ENCODE measurements at places on chromosomes 4 and X.

DNA sequence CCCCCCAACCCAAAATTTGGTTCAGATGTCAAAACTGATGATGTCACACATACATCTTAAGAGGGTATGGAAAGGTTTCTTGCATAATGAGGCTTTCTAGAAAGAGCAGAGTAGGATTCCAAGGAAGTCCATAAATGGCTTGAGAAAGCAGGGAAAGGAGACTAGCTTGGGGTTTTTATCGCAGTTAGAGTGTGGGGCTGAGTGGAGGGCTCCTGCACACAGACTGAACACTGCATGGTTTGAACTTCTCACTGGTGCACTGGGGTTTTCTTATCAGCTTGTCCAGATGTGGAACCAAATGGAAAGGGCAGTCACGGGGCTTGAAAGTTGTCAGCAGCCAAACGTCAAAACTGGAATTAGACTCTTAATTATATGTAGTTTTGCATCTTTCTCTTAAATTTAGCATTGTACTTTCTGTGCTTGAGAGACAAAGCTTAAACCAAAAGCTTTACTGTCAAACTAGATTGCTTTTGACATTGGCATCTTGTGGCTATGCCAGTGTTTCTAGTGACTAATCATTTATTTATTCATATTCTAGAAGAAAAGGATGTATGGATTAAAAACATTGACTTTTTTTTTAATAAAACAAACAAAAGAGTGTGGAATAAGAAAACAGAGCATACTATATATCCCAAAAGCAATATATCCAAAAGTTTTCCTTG is 78.3 kb upstream of the STIM2 start:
- DNase-seq, result no peak

DNA sequence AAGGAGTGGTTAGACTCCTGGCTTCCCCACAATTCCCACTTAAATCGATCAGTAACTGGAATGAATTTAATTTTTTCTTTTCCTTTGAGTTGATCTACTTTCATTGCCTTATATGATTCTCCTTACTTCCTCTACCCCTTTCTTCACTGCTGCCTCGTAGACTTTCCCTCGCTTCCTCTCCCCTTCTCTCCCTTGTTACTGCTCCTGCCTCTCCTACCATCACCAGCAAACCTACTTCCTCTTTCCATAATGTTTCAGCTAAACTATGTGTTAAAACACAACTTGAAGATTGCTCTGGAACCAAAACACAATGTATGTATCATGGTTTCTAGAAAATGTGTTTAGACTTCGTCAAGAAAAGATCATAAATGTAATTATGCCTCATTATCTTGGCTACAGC is 132.0 kb upstream of the TET2 start:
- no peak for DNase-seq

GRCh38 chr4:92529510-92529909 is 225.7 kb downstream of the GRID2 start:
- DNase-seq, result no peak

DNA sequence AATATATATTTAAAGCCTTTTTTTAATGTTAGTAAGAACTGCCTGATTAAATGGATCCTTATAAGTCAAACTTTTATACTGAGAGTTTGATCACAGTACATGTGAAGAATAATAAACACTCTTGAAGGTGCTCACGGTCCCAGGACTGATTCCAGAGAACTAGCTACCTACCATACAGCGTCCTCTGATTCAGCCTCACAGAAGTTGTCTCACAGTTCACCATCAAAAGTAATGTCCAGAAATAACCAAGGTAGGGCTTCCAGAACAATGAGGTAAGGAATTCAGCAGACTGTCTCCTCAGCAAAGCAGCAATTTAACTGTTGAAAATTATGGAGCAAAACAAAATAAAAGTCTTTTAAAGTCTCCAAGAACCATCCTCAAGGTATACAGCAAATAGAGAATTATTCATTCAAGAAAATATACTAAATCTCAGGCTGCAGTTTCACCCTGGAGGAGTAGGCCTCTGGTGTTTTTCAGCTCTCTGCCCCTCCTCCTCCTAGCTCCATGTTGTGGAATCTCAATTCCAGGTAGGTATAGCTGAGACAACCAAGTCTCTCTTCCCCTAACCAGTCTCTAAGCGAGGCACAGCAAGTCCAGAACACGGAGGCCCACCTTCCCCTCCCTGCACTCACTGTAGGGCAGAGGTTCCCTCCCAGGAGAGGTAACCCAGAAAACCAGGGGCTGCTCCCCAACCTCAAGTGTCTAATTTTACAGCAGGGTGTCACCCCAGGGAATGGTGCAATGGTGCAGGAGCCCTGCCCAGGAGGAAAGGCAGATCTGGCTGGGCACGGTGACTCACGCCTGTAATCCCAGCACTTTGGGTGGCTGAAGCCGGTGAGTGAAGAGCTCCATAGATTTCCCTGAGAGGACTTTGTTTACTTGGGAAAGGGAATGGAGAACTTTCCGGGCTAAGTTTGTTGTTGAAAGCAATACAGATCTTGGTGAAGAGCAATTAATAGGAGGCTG is 28.6 kb downstream of the FAM241A start:
- no peak for DNase-seq

- peak; percentile 23 for DNase-seq
These were observed 39.4 kb downstream of the PPM1K start for GRCh38 chr4:88244816-88245579.

- no peak for DNase-seq
These were observed 79.9 kb upstream of the ATOH1 start for GRCh38 chr4:93748373-93749291.

DNA sequence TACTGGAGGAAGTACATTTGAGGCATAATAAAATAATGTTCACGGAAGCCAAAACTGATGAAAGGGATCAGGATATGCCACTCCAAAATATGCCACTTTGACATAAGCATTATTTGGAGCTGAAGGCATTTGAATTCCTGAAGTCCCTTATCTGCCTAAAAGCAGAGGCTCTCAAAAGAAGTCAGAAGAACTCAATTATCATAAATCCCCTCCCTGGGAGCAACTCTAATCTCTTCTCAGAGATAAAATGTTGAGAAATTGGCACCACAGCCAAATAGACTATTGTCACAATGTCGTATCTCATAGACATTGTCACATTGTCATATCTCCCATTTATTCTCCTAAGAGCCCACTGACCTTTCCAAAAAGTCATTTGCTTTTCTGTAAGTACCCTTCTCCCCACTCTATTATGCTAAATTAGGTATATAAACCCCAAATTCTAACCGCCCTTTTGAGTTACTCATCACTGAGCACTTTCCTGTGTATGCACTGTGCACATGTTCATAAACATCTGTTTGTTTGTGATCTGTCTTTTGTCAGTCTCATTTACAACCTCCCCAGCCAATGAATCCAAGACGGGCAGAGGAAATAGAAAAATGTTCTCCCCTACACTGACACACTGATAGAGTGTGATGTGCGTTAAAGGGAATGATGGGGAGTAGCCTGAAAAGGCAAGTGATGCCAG is 78.5 kb upstream of the NAF1 start:
- DNase-seq, result no peak

GRCh38 chr4:146054676-146055075 is 116.1 kb upstream of the ZNF827 start:
- DNase-seq, result no peak

All from central memory CD4-positive, alpha-beta T cell (primary cell).